ENCODE measurements at places on chromosomes 1 and 21.

GRCh38 chr1:240044620-240045019 is 47.1 kb upstream of the FMN2 start:
- DNase-seq, result no peak

GRCh38 chr21:25369524-25370300 is 237.6 kb downstream of the MRPL39 start:
- no peak for DNase-seq

- DNase-seq, result no peak
Observed at GRCh38 chr1:232579466-232579865, 50.5 kb downstream of the SIPA1L2 start.

- DNase-seq, result no peak
Observed at GRCh38 chr1:11211461-11211860, 22.3 kb downstream of the ANGPTL7 start.

DNA sequence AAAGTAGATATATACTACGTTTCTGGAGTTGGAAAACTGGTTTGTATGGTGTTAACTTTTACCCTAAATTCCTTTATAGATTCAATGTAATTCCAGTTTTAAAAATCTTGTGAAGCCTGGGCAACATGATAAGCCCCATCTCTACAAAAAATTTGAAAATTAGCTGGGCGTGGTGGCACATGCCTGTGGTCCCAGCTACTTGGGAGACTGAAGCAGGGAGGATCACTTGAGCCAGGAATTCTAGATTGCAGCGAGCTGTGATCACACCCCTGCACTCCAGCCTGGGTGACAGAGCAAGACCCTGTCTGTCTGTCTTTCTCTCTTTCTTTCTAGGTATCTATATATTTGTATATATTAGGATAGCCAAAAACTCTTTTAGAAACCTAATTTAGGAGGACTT is 141.9 kb downstream of the CLEC20A start:
- no peak for DNase-seq

DNA sequence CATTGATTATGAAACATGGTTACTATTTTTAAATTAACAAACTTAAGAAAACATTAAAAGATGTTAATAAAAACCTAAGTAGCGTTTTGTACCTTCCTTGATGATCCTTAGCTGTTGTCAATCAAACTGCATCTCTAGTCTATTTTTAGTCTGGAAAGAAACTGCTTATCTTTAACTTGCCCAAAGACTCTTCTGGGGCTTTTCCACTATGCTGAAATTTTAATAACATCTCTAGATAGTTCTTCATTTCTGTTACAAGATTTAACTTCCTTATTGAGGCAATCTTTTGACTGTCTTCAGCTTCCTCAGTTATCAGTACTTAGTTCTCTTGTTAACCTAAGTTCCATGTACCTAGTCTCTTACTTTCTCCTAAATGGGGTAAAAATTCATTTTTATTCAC is 135.9 kb upstream of the HMCN1 start:
- DNase-seq, result no peak

- DNase-seq, result no peak
Observed at GRCh38 chr1:48190881-48191280, 31.6 kb upstream of the SLC5A9 start.

GRCh38 chr1:28682840-28683239 is 14.3 kb downstream of the GMEB1 start:
- no peak for DNase-seq

- no peak for DNase-seq
Observed at GRCh38 chr1:228152918-228153258, 3.2 kb downstream of the GJC2 start.

GRCh38 chr1:35181790-35182455 is 11.0 kb downstream of the SFPQ start:
- no peak for DNase-seq

DNA sequence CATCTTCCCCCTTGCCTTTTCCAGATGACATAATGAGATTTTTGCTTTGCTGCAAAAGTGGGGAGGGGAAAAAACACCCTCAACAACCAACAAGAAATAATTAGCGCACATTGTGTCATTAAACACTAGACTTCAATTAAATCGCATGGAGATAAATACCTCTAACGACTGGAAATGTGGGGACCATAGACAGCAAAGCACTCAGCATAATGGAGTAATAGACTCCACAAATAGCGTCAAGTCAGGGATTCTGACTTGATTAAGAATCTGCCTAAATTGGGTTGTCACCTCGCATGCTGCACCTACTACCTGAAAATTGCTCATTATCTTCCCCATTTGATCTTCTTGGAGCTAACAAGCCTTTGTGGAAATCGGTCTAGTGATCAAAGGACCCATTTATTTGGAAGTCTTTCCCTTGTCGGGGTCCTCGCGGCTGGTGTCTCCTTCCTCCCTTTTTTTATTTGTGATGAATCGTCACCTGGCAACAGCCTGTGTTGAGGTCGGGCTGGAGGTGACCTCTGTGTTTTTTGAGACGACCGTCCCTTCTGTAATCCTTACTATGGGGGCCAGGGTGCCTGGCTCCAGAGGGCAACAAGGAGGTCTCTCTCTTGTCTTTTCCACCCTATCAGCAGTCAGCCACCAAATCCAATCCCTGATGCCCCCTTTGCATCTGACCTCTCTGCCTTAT is 75.3 kb upstream of the IGSF21 start:
- peak; percentile 38 for DNase-seq

DNA sequence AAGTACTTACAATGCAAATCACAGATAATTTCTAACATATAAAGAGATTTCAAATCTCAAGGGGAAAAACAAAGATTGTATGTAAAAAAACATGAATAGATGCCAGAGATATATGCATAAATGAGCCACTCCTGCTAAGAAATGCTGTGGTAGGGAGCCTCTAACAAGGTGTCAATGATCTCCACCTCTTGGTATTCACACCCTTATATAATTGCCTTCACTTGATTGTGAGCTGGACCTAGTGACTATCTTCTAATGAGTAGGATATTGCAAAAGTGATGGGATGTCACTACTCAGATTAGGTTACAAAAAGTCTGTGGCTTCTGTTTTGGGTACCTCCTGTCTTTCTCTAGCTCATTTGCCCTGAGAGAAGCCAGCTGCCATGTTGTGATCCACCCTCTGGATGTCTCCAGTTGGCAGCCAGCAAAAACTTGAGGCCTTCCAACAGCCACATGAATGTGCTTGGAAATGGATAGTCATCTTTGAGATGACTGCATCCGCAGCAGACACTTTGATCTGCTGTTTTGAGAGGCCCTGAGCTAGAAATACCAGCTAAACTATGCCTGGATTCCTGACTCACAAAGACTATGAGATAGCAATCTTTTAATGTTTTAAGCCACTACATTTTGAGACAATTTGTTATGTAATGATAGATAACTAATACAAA is 196.1 kb upstream of the FGGY start:
- no peak for DNase-seq

DNA sequence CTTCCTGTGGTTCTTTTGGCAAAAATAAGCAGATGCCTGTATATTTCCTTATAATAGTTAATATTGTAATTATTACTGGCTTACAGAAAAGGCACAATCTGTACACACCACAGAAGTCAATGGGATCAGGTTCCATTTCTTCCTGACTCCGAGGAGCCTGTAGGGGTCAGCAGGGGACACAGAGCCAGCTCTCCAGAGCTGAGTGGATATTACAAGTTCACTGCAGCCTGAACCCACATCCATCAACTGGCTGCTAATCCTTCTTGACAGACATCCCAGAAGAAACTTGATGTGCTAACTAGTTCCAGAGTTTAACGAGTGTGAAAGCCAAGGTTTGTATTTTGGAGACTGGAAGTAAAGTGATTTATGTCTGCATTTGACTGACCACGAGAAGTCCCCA is 203.8 kb downstream of the LMX1A start:
- peak; percentile 57 for DNase-seq

DNA sequence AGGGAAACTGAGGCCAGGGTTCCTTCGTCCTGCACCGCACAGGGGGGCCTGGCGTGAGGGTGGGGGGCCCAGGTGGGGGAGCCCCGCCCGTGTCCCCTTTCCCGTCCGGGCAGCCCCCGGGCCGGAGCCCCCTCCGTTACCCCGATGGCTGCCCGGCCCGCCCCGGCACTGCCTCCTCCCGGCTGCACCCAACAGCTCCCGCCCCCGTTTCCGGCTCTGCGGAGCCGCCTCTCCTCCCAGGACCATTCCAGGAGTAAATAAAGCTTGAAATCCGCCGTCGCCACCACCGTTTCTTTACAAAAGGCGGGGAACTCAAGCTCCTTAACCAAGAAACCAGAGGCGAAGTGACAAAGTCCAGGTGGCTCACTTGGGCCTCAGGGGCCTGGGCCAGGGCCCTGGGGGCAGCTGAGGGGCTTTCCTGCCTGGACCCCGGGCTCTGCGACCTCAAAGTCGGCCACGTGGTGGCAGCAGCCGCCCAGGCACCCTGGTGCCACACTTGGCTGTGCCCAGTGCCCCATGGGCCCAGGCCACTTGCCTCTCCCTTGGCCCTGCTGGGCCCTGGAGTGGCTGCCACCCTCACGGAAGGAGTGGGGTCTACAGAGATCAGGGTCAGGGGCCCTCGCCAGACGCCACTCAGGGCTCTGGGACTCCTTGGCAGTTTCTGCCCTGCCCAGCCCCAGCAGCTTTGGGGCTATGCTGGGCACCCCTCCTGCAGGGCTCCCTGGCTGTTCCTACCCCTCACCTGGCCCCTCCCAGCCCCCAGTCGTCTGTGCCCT is 514 bp upstream of the FAAP20 start:
- DNase-seq, result peak; percentile 81

DNA sequence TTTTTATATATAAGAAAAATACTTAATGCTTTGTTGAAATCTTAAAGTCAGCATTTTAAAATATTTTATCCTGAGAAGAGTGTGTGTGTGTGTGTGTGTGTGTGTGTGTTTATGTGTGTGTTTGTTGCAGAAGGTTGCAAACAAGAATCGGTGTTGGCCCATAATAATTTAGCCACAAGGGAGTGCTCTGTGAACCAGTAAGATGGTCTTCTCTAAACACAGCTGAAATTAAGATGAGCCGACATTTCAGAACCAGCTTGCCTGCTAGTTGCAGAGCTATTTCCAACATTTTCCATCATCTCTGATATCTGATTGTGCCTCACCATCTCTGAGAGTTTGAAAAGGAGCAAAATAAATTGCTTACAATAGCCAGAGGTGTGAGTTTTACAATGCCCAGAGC is 158.8 kb upstream of the SGIP1 start:
- DNase-seq, result no peak

GRCh38 chr1:223706077-223706973 is 6.0 kb upstream of the CAPN2 start:
- no peak for DNase-seq

All from nephron progenitor cell (in vitro differentiated cells).